ENCODE measurements at places on chromosomes 4 and X. TPM values are rescaled to one million over a fixed set of nuclear protein-coding genes. Genes with fewer than 3 reads are reported as not detected.

Gene EBP
- 30.7 TPM for total RNA-seq

Gene PABPC4L
- 2.2 TPM for total RNA-seq

Gene MAGEH1
- 11.4 TPM for total RNA-seq

Gene GRIA3
- total RNA-seq: 10.1 TPM

Gene CSAG1
- total RNA-seq: not detected

DNA sequence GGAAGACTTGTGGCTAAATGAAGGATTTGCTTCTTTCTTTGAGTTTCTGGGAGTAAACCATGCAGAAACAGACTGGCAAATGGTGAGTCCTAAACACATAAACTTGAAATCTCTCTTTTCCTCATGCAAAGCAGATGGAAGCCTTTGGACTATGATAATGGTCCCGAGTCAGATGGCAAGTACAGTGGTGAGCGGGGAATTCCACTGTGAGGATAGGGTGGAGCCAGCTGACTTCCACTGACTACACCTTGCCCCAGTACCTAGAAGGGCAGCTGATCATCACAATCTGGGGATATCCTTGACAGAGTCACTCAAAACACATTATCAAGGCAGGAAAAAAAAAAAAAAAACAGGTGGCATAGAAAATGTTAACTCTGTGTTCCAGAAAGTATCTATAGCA lies 34.3 kb downstream of the ENPEP start:
- DNase-seq: no peak

DNA sequence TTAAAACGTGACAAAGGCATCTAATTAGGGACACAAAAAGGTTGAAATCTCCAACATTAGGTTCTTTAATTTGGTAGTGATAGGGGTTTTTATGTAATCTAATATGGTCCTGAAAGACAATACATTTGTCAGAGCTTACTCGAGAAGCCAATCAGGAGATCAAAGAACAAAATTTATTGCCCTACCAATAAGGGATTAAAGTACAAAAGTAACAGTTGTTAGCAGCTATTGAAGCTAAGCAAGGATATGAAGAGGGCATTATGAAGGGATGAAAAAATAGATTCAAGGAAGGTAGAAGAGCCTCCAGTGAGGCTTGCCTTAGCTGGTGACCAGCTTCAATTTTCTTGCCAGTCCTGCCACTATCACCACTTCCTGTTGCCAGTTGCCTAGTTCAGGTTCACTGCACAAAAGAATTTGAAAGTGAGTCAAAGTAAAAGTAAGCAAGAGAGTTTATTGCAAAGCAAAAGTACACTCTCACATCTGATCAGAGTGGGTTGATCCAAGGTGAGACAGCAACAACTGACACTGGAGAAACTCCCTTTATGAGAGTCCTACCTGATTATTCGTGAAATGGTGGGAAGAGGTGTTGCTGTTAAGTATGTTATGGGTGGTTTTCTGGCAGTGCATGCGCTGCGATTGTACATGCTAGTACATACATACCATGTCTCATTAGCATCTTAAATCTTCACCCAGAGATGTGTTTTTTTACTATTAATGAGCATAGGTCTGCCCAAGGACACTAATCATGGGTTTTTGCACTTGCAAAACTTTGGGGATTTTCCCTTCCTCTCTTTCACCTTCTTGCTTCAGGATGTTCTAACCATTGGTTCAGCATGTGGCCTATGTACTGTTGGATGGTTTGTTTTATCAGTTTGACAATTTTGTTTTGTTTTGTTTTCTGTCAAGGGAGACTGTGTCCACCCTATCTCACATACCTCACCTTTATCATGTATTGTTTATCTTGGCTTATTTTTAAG lies 263.2 kb upstream of the ITM2A start:
- no peak for DNase-seq

- no peak for DNase-seq
Measured at GRCh38 chrX:83495898-83496297, 12.2 kb upstream of the POU3F4 start.

DNA sequence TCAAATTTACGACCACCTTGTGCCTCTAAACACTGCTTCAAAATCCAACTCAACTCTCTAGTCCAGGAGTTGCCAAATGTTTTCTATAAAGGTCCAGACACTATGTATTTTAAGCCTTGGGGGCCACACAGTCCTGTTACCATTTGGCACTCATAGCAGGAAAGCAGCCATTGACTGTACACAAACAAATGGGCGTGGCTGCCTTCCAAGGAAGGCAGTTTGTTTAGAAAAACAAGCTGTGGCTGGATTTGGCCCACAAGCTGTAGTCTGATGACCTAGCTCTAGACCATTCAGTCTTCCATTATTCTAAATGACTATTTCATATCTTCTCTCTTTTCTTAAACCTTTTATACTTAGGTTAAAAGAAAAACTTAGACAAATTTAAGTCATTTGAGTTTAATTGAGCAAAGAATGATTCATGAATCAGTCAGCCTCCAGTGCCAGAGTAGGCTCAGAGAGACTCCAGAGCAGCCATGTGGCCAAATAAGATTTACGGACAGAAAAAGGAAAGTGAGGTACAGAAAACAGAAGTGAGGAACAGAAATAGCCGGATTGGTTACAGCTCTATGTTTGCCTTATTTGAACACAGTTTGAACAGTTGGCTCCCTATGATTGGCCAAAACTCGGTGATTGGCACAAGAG lies 825.8 kb upstream of the LCORL start:
- no peak for DNase-seq

DNA sequence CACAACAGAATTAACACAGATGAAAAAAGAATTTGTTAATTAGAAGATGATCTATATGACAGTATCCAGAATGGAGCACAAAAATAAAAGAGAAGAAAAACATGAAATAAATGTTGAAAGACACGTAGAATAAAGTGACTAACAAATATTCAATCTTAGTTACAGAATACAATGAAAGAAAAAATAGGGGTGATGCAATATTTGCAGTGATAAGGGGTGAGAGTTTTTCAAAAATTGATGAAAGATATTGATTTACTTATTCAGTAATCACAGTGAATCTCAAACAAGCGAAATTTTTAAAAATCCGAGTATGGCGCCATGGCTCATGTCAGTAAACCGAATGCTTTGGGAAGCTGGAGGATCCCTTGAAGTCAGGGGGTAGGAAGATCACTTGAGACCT lies 20.2 kb upstream of the RAB28 start:
- DNase-seq: no peak

GRCh38 chr4:43556262-43556661 lies 663.7 kb downstream of the GRXCR1 start:
- DNase-seq: no peak

- no peak for DNase-seq
Measured at GRCh38 chrX:102658556-102658955, 7.3 kb downstream of the GPRASP1 start.

DNA sequence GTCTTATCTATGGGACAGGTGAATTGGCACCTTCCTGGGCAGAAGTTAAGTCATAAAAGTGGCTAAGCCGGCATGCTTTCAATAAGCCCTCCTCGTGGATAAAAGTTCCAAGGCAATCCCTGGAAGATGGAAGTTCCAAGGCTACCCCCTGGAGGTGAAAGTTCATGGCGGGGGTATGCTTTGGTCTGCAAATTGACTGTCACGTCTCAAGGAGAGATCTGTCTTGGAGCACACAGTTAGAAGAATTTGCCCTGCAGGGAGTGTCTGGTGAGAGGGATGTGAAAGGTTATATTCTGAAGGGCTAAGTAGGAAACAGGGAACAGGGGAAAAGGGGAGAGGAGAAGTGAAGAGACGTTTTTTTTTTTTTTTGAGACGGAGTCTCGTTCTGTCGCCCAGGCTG lies 26.2 kb upstream of the GPR173 start:
- no peak for DNase-seq

- no peak for DNase-seq
Measured at GRCh38 chr4:154569584-154569983, 6.8 kb downstream of the FGB start.

DNA sequence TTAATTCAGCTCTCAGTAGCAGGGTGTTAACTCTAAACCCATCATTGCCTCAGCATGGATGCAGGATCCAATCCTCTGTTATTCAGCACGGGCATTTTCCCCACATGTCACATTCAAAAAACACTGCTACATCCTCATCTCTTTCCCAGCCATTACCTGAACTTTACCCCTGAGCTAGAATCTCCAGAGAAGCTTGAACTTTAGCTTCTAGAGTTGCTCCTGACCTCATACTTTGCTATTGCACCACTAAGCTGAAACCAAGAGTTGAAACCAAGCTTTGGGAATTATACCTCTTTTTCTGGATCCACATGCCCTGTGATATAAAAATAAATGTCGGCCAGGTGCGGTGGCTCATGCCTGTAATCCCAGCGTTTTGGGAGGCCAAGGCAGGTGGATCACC lies 90.7 kb downstream of the SHROOM3 start:
- no peak for DNase-seq
